Kidney epithelial cell (primary cell): ENCODE measurements at places on chromosomes 11 and 22.

DNA sequence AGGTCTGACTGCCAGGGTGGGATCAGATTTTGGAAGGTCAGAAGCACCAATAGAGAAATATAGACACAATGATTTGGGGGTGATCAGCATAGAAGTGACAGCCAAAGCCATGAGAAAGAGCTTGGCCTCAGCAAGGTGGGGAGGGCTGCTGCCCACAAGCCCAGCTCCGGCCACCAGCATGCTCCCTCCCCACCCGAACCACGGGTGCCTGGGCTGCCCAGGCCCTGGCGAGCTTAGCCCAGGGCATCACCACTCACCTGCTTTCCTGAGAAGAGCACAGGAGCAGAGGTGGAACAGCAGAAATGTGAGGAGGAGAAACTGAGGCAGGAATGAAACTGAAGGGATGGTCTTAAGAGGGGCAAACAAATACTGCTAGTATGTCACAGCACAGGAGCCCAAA is 48.8 kb downstream of the LRFN4 start:
- DNase-seq, result no peak

DNA sequence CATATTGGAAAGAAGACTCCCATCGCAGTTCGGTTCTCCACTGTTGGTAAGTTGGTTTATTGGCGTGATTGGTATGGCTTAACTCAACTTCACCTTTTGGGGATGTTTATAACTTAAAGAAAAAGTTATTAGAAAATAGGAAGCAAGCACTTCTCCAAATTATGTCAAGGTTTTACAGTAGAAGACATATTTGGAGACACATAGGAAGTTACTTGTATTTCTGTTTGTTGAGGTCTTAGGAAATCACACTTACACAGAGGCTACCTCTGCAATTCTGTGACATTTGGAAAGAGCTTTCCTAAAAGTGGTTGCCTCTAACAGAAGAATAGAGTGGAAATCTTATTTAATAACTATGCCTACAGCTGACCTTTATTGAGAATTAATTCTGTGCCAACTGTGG is 12.3 kb downstream of the CAT start:
- no peak for DNase-seq

- peak; percentile 42 for DNase-seq
Measured at GRCh38 chr22:43789452-43789851, 22.7 kb downstream of the EFCAB6 start.

DNA sequence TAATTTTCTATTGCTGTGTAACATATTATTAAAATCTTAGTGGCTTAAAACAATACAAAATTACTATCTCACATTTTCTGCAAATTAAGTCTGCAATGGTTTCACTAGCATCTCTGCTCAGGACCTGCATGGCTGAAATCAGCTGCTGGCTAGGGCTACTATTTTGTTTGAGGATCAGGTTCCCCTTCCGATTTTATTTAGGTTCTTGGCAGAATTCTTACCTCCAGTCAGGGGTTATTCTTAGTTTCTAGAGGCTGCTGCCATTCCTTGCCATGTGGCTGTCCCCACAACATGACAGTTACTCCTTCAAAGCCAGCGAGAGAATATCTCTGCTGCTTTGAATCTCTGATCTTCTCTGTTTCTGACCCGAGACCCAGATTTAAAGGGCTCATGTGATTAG is 424.5 kb upstream of the ANO5 start:
- DNase-seq, result no peak

DNA sequence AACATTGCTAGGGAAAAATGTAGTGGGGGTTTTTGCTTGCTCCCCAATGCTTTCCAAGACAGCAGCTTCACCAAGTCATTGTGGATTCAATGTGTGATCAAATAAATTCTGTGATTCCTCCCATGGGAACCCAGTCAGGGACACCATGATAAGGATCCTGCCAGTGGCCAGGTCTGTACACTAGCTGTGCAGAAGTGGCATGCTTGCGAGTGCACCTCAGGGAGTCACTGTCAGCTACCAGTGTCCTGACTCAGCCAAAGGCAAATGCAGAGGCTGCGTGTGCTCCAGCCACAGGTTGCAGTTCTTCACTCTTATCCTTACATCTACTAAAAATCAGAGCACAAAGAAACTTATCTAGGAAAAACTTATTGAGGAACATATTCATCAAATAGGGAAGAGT is 9.4 kb upstream of the ACRV1 start:
- DNase-seq, result no peak

- peak; percentile 19 for DNase-seq
Measured at GRCh38 chr11:131624531-131624930, 254.1 kb downstream of the NTM start.

- no peak for DNase-seq
Measured at GRCh38 chr11:88173956-88174355, 1.3 kb downstream of the RAB38 start.

DNA sequence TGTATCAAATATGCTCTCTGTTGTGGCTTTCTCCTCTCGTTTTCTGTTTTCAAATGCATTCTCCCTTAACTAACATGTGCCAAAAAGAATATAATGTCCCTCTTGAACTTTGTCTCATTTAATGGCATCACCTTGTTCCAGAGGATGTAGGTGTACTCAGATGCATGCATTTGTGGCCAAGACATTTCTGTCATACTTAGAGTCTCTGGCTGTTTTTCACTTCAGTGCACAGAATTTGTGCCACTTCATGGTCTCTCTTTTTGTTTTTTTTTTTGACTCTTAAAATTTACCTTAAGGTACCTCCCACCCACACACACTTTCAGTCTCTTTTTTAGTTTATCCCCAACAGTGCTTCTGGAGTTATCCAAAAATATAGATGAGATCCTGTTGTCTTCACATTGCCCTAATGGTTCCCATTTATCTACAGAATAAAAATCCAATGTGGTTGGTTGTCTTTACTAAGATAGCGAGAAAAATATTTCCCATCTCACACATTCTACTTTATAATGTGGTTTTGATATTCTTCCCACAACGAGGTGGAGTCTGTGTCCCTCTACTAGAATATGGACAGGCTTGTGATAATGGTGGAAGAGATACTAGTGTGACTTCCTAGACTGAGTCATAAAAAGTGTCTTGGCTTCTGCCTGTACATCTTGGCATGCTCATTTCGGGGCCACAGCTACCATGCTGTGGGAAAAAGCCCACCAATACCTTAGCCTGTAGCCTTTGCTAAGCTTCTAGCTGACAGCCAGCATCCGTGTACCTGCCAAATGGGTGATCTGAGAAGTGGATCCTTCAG is 125.8 kb downstream of the DDX10 start:
- DNase-seq, result no peak

- DNase-seq, result no peak
Measured at GRCh38 chr11:33930317-33931021, 38.6 kb upstream of the LMO2 start.
